H1 (cell line): ENCODE measurements at places on chromosomes 16 and 17. TPM values are rescaled to one million over a fixed set of nuclear protein-coding genes. Genes with fewer than 3 reads are reported as not detected.
A peak's percentile ranks its signal among the peaks of the same experiment; 100 is the strongest.

GRCh38 chr16:73096510-73096909, 48.6 kb upstream of the ZFHX3 start:
- DNase-seq = no peak
- H3K36me3 ChIP-seq = no peaks in the 10 kb centered on the region
- H3K4me1 ChIP-seq = no peaks in the 10 kb centered on the region
- no peaks in the 10 kb centered on the region for H3K27me3 ChIP-seq

GRCh38 chr17:8893621-8894201, 26.2 kb upstream of the PIK3R6 start:
- peak overlapping the region; percentile 54 for H3K4me3 ChIP-seq
- DNase-seq = no peak
- H3K4me1 ChIP-seq = peaks cover 11% of the 10 kb centered on the region; the same call in 1 of the 2 replicates
- no peaks in the 10 kb centered on the region for H3K36me3 ChIP-seq
- no peak overlapping the region for H3K27ac ChIP-seq
- H3K27me3 ChIP-seq = no peaks in the 10 kb centered on the region

The CD300H gene
- not detected in 2 replicates for polyA plus RNA-seq

The DYNLRB2 gene
- not detected in 2 replicates for polyA plus RNA-seq

The SLC9A5 gene
- 8.6 and 11.6 TPM in 2 replicates for polyA plus RNA-seq

The CDH16 gene
- not detected in 2 replicates for polyA plus RNA-seq

The DCTPP1 gene
- polyA plus RNA-seq = 103 and 105 TPM in 2 replicates
